ENCODE measurements at places on chromosomes 5 and 9. TPM values are rescaled to one million over a fixed set of nuclear protein-coding genes. Genes with fewer than 3 reads are reported as not detected.
A peak's percentile ranks its signal among the peaks of the same experiment; 100 is the strongest.

Gene SMIM32
- 0.63 TPM for total RNA-seq

Gene CNTNAP3B
- not detected for total RNA-seq

Gene SMU1
- 23.6 TPM for total RNA-seq

Gene ARL14EPL
- not detected for total RNA-seq

Gene SPATA31C1
- not detected for total RNA-seq

Gene PCDHB15
- not detected for total RNA-seq

DNA sequence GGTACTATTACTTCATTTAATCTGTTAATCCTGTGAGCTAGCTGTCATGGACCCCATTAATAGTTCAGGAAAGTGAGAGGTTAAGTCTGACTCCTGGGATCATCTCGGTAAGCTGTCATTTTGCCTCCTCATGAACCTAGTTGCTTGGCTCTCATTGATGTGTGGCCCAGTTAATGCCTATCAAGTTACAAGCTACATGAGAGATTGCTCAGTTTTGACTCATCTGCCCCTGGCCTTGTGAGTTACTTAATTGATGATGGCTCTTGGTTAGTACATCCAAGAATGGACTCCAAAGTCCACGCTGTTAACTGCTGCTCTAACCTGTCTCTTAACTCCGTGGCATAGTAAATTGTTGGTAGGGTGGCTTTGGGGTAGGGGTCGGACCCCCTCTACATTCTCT is 23.9 kb downstream of the LARP1 start:
- DNase-seq, result no peak

GRCh38 chr5:44365345-44365744 is 23.9 kb downstream of the FGF10 start:
- DNase-seq, result no peak

GRCh38 chr9:121138561-121138960 is 63.1 kb downstream of the RAB14 start:
- no peak for DNase-seq

GRCh38 chr9:114060070-114060469 is 18.0 kb downstream of the AMBP start:
- no peak for DNase-seq

DNA sequence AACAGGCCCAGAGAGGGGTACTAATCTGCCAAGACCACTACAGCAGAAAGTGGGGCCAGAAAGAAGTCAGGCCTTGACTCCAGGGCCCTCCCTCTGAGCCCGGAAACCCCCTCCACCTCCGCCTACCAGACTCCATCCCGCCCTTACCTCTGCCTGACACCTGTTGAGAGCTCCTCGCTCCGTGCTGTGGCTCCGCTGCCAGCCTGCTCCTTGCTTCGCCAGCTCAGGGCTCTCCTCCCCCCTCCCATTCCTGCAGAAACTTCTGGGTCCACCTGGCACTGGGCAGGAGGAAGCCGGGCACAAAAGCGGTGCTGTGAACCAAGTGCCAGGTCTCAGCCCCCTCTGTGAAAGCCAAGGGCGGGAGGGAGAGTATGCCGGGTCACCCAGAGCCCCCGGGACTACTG is 6.4 kb upstream of the ST6GALNAC6 start:
- DNase-seq, result no peak

DNA sequence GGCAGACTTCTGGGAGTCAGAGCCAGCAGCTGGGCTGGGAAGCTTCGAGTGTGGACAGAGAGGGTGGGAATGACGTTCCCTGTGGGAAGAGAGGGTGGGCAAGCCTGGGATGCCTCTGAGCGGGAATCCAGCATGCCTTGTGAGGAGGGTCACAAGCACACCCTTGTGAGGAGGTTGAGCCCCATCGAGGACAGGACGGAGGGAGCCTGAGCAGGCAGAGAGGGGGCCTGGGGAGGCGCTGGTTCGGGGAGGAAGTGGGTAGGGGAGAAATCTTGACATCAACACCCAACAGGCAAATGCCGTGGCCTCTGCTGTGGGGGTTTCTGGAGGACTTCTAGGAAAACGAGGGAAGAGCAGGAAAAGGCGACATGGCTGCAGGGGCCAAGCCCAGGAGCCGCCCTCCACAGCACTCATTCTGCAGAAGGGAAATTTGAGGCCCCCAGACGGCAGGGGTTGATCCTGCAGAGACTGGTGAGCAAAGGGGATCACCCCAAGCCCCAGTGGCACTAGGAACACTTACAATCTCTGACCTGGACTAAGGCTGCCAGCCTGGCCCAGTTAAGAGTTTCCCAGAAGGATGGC is 1.1 kb upstream of the IL13 start:
- no peak for DNase-seq

GRCh38 chr5:75509546-75509945 is 1.9 kb downstream of the CERT1 start:
- no peak for DNase-seq

GRCh38 chr9:75414371-75415160 is 326.3 kb downstream of the OSTF1 start:
- DNase-seq, result no peak

GRCh38 chr9:69569738-69570451 is 102.3 kb downstream of the APBA1 start:
- DNase-seq, result no peak

DNA sequence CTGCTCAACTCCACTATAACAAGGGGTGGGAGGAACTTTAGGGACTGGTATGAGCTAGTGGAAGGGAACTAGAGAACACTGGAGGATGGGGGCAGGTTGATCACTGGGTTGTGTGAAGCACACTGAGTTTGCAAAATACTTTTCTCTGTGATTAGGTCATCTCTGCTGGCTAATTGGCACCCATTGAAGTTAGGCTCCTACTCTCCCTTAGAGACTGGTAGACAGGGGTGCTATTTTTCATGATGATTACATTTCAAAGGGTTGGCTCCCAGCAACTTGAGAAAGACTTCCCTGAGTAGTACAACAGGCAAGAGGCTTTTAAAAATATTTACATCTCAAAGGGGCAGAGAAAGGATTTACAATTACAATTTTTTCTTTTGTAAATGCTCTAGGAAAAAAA is 50.4 kb upstream of the MTAP start:
- DNase-seq, result no peak

- DNase-seq, result peak; percentile 46
Measured at GRCh38 chr9:101711330-101711941, 27.0 kb downstream of the GRIN3A start.

DNA sequence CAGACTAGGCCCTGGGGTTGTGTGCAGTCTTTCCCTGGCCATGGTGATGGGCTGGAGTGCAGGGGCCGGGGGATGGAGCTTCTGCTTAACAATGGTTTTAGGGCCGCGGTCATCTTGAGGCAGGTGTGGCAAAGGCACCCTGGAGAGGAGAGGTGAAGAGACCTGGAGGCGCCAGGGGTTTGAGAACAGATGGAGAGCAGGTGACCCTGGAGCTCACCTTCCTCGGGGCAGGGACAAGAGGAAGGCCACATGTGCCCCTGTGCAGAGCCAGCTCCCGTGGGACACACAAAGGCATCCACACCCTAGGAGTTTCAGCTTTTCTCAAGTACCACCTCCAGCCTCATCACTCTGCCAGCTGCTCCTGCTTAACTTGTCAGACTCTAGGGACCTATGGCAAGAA is 46.4 kb upstream of the SH3GL2 start:
- no peak for DNase-seq

DNA sequence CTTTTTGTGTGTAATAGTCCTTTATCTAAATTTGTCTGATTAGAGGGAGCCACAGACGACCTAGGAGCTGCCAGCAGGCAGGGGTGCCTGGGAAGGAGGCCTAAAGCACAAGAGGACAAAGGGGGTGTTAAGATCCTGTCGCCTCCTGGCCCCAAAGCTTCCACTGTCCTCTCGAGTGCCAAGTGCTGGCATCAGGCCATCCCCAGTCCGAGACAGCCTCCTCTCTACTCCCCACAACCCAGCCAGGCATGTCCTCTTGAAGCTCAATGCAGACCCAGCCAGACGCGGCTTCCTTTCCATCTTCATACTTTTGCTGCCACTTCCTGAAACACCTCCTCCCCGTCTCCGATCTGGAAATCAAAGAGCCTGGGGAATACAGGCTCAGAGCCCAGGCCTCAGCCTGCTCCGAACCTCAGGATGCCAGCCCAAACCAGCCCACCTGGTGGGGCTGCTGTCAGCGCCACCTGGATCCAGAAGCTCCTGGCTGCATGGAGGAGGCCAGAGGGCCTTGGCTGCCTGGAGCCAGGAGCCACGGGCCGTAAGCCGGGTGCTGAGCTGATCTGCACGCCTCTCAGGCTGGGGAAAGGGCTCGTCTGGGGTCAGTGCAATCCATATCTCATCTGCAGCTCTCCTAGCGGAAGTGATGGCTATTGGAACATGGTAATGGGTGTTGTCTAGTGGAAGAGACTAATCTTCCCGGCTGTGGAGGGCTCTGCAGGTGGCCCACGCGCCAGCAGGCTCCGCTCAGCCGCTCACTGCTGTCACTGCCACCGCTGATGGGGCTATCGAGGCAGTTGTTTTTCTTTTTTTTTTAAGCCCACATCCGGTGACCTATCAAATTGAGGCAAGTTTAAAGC is 60.2 kb upstream of the FUBP3 start:
- no peak for DNase-seq

DNA sequence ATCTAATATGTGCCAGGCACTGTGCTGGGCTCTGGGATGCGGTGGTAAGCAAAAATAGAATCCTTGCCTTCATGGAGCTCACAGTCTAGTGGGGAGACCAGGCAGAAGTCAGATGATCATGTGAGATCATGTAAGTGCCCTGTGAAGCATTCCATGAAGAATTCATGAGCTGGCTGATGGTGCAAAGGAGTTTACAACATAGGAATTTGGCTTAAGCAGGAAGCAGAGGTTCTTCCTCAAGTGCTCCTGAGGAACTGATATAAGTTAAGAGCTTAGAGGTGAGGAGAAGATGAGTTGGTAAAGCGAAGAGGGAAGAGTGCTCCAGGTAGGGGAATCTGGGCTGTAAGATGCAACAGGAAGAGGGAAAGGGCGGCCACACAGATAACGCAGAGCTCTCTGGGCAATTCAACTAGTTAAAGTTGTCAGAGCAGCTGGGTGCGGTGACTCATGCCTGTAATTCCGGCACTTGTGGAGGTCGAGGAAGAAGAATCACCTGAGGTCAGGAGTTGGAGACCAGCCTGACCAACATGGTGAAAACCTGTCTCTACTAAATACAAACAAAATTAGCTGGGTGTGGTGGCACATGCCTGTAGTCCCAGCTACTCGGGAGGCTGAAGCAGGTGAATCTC is 78.5 kb upstream of the SPATA31D4 start:
- DNase-seq, result no peak

GRCh38 chr5:1961952-1962595 is 79.3 kb upstream of the IRX4 start:
- DNase-seq, result no peak

DNA sequence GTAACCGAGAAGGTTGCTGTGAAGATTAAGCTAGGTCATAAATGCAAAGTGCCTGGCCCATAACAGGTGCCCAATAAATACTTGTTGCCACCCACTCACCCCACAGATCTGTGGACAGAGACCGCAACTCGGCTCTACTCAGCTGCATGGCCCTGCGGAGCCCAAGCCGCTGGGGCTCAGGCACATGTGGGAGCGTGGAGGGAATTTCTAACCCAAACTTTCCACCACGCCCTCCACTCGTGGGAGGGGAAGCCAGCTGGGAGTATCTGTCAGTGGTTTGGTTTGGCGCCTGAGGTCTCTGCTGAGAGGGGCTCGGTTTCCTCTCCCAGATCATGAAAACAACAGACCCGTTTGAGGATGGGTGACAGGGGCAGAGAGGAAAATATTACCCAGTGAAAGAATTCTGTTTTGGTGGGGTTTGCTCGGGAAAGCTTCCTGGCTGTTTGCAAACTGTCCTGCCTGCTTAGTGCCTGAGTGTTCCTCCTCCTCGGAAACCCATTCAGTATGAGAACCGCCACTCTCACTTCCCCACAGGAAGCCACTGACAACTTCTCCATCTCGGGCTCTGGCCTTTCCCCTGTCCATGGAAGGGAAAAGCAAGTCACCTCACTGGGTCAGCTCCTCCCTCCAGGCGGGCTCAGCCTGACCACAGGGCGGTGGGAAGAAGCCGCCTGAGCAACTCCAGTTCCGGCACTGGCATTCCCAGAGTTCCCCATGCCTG is 60.1 kb downstream of the RGS3 start:
- DNase-seq, result no peak

GRCh38 chr5:161299053-161299452 is 247.5 kb downstream of the GABRB2 start:
- no peak for DNase-seq

GRCh38 chr5:41787265-41787664 is 83.0 kb downstream of the OXCT1 start:
- DNase-seq, result no peak

- no peak for DNase-seq
Measured at GRCh38 chr5:97627272-97627671, 444.2 kb upstream of the RIOK2 start.

GRCh38 chr9:76654575-76654974 is 109.7 kb upstream of the PCA3 start:
- DNase-seq, result no peak

- DNase-seq, result no peak
Measured at GRCh38 chr5:5221724-5222123, 81.6 kb downstream of the ADAMTS16 start.

DNA sequence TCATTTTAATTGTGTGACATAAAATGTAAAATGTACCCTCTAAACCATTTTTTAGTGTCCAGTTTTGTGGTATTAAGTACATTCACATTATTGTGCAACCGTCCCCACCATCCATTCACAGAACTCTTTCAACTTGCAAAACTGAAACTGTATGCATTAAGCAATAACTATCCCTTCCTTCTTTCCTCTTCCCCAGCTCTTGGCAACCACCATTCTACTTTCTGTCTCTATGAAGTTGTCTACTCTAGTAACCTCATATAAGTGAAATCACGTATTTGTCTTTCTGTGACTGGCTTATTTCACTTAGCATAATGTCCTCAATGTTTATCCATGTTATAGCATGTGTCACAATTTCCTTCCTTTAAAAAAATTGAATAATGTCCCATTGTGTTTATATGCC is 142.4 kb downstream of the C9orf152 start:
- no peak for DNase-seq

- peak; percentile 95 for DNase-seq
Measured at GRCh38 chr9:112333639-112334431, 416 bp upstream of the PTBP3 start.

DNA sequence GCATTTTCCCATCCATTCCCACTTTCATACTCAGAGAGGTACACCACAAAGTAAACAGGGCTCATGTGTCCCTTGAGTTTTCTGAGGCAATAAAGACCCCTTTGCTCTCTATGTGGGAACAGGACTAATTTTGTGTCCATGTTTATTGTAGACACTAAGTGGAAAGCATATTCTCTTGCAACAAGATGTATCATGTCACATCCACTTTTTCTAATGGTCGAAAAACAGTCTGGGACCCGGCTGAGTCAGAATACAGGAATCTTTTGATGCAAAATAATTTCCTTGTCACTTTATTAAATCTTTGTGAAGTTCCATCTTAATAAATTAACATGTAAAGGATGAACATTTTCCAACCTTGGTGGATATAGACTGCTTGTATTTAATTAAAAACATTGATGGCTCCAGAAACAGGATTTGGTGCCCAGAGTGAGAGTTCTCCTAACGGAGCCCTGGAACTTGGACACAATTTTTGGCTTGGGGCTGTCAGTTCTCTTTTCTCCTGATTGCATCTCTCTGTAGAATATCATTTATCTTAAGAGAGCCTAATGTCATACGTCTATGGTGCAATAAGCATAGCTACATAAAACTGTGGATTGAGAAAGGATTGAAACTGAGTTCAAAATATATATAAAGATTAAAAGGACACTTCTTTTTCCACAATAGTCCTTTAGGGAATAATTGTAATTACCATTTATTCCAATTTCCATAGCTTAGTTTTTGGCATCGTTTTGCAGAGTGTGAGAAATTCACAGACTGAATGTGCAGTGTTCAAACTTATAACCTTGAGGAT is 1116.7 kb upstream of the SEMA6A start:
- no peak for DNase-seq
